ENCODE measurements at places on chromosomes 2 and 18.

GRCh38 chr2:235706506-235706905, 212.7 kb downstream of the AGAP1 start:
- DNase-seq = no peak

GRCh38 chr2:134685967-134686366, 32.8 kb downstream of the TMEM163 start:
- DNase-seq = no peak

DNA sequence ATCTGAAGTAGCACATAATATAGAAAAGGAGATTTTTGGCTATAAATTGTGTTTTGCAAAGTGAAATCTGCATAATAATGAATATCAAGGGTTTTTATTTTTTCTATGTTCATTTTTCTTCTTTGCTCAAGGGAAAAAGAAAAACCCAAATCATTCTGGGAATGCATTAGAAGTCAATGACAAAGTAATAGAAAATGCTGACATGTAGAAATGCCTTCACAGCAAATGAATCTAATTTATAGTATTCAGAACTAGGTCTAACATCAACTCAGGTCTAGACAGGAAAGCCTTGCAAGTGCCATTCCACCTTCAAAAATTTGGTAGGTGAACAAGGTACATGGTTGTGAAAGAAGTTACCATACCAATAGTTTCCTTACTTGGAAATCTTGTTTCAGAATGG, 831.5 kb upstream of the CELF4 start:
- no peak for DNase-seq

GRCh38 chr2:106892048-106892447, 6.1 kb upstream of the ST6GAL2 start:
- DNase-seq = no peak

GRCh38 chr2:15673919-15674636, 82.4 kb downstream of the DDX1 start:
- DNase-seq = no peak

- DNase-seq = no peak
These were observed 494.2 kb downstream of the TSN start for GRCh38 chr2:122249673-122250072.

GRCh38 chr2:68045342-68045741, 17.5 kb downstream of the C1D start:
- DNase-seq = no peak

DNA sequence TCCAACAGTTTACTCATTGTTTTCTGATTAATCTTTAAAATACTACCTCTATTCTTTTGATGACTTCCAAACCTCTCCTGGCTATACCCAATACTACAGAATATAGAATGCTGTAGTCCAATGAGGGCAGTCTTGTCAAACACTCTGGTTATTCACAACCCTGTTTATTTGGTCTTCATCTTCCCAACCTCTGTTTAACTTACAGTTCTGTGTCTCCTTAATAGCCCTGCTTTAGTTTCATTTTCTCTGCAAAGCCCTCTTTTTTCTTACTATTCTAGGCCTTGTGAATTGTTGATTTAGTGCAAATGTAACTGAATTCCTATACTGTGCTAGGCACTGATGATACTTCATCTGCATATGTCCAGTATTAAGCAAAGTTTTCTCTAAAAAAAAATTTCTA, 40.0 kb downstream of the ACVR2A start:
- DNase-seq = no peak

All from stimulated activated CD8-positive, alpha-beta memory T cell treated with anti-CD3 and anti-CD28 coated beads, Interleukin-15, amount 100 ng/mL, for 24 hours (primary cell).